ENCODE measurements at places on chromosomes 2 and 18. TPM values are rescaled to one million over a fixed set of nuclear protein-coding genes. Genes with fewer than 3 reads are reported as not detected.

SRD5A2 gene
- not detected for total RNA-seq

CAPN14 gene
- not detected for total RNA-seq

CD207 gene
- 0.61 TPM for total RNA-seq

CNTNAP5 gene
- 3.3 TPM for total RNA-seq

HNMT gene
- 114 TPM for total RNA-seq

ZSWIM2 gene
- not detected for total RNA-seq

SETBP1 gene
- total RNA-seq = 17.8 TPM

CFC1 gene
- total RNA-seq = 0.69 TPM

RPRD1A gene
- total RNA-seq = 31.7 TPM

TFCP2L1 gene
- 46.9 TPM for total RNA-seq

ALK gene
- 2.4 TPM for total RNA-seq

PLCL1 gene
- 1.6 TPM for total RNA-seq

SNED1 gene
- total RNA-seq = 7.0 TPM

APLF gene
- total RNA-seq = 1.9 TPM

INHBB gene
- total RNA-seq = 0.29 TPM

PPP1R1C gene
- total RNA-seq = not detected

KCNS3 gene
- 16.8 TPM for total RNA-seq

FRZB gene
- total RNA-seq = 5.9 TPM

ZCCHC2 gene
- 26.0 TPM for total RNA-seq

NR4A2 gene
- 10.4 TPM for total RNA-seq

ZNF892 gene
- total RNA-seq = 1.7 TPM

CD226 gene
- total RNA-seq = 1.2 TPM

DNAJC5G gene
- total RNA-seq = not detected

ECEL1 gene
- 0.24 TPM for total RNA-seq

CCL20 gene
- total RNA-seq = 10.2 TPM

SPP2 gene
- total RNA-seq = not detected

IFT172 gene
- 62.4 TPM for total RNA-seq

SAG gene
- total RNA-seq = not detected

LIPG gene
- total RNA-seq = 42.0 TPM

ANKRD30BL gene
- total RNA-seq = not detected

LPIN2 gene
- 59.2 TPM for total RNA-seq

LBH gene
- total RNA-seq = 7.2 TPM

C2orf78 gene
- total RNA-seq = not detected

RIOK3 gene
- 171 TPM for total RNA-seq

SULT6B1 gene
- not detected for total RNA-seq

PROC gene
- total RNA-seq = 0.80 TPM

LYG1 gene
- 1.6 TPM for total RNA-seq

ANTXR1 gene
- 18.6 TPM for total RNA-seq

MATN3 gene
- total RNA-seq = 0.70 TPM

IL1R1 gene
- 39.1 TPM for total RNA-seq

DCC gene
- total RNA-seq = 0.26 TPM

MAPK4 gene
- 0.41 TPM for total RNA-seq

GTF2A1L gene
- not detected for total RNA-seq

LMAN1 gene
- total RNA-seq = 54.1 TPM

FAM228A gene
- not detected for total RNA-seq

FOXD4L1 gene
- total RNA-seq = not detected

SH3BP4 gene
- total RNA-seq = 18.0 TPM

CRYGD gene
- total RNA-seq = not detected

STAT4 gene
- total RNA-seq = 3.6 TPM

POMC gene
- 0.29 TPM for total RNA-seq

DUSP2 gene
- total RNA-seq = 1.5 TPM

SNTG2 gene
- 2.8 TPM for total RNA-seq

Data from mucosa of descending colon (tissue), 3 donors.